ENCODE measurements at places on chromosomes 5 and 9.
A peak's percentile ranks its signal among the peaks of the same experiment; 100 is the strongest.

DNA sequence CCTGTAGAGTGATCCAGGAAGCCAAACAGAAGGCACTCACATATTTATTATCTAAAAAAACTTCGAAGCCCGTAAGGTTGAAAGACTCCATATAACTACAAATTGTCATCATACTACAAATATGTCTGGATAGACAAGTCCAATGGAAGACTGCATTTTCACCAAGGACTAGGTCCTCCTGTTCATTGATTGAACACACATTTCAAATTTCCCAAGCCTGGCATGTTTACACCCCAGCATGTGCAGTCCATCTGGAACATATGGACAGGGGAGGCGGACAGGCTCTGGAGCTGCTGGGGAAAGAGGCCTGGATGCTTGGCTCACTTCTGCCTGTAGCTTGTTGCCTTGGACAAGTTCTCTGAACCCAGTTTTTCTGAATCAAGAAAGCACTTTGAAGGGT lies 378.7 kb downstream of the ENC1 start:
- no peak for DNase-seq

DNA sequence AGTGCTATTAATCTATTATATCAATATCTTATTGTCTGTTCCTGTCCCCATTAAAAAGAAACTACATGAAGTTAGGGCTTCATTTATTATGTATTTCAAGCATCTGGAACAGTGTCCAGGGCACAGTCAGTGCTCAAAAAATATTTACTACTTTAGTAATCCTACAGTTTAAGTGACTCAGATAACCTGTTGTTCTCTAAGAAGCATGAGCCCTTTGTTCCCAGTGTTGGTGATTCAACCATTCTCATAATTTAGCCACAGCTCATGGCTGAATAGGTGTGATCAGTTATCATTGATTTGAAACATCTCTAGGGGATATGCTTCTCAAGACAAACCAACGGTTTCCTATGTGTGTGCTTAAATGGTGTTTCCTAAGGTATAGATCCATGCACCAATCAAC lies 292.7 kb downstream of the TMEM167A start:
- no peak for DNase-seq

DNA sequence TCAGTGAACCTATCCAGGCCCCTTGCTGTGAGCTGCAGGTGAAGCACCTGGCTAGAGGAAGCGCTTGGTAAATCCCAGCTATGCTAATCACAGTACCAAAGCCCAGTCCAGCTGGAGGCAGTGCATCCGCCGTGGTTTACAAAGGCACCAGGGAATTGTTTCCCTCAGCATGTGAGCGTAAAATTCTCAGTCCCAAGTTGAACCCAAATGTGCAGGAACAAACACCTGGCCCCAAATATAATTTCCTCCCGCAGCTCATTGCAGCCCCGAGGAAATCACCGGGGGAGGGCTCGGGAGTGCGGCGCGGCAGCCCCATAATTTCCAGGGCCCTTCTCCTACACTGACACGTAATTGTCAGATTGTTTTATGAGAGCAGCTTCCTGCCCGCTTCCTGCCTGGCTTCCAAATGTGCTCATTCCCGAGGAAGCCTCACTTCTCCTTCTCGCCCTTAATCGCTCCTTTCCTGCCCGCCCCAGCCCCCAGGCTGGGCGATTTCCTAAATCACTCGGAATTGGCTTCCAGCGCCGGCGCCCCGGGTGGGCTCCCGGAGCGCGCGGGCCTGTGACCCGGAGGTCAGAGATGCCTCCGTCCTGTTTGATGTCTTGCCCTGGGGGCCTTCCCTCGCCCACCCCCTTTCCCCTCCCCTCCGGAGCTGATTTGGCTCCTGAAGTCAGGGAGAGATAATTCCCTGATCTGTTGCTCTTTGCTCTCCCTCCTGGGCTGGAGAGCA lies 134.4 kb downstream of the FGF1 start:
- no peak for DNase-seq

DNA sequence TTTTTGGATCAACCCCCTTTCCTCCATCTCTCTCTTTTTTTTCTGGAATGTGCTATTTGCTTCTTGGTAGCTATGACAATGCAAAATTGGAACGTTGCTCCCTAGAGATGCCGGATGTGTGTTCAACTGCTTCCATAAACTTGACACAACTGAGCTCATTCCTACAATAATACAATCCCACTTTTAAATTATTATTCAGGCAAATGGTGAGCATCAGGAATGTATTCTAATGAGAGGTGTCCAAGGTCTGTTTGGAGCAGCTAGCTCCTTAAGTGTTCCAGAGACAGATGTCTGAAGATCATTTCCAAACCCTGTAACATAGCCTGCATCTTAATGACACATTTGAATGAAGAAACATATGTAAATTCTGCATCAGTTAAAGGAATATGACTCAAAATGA lies 518.4 kb downstream of the TAF11L14 start:
- no peak for DNase-seq

- no peak for DNase-seq
These were observed 88.2 kb upstream of the BASP1 start for GRCh38 chr5:17129093-17129849.

- no peak for DNase-seq
These were observed 582.3 kb downstream of the CAAP1 start for GRCh38 chr9:26310294-26310693.

DNA sequence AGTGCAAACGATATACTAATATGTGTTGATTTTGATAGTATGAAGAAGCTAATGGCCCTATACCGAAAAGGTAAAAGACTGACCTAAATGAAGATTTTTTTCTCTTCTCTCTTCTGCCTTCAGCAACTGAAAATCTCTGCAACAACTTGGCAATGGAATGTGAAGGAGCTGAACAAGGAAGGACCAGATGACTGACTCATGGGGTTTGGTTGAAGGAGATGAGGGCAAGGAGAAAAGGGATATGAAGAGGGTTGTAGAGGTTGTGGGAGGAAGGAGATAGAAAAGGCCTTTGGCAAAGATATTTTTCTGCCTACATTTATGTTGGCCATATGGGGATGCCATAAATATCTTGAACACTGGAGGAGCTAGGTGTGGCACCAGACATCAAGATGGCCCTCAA lies 129.7 kb upstream of the CHD1 start:
- no peak for DNase-seq

DNA sequence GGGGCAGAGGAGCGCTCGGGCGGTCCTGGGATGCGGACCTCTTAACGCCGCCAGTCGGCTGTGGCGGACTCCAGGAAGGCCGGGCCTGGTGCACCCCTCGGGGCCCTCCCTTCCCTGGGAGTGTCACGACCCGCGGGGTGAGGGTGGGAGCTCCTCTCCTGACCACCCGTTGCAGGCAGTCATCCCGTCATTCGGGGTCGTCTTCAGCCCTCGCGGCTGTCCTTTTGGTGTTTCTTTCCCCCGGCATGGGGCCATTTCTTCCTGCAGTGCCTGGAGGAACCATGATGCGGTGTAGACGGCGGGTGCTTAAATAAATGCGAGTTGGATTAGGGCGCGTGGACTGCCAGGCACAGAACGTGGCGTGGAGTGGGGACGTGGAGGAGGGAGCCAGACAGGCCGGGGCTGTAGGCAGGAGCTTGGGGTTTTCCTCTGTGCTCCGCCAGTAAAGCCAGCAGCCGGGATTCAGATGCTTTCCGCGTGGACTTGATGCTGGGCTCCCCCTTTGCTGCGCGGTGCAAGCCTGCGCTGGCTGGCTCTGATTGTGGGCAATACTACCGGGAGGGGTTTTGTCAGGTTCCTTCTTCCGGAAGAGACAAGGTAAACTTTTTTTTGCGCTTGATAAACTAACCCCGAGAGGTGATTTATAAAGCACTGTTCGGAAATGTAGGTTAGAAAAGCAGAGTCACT lies 868 bp downstream of the KDM4C start:
- peak; percentile 55 for DNase-seq

DNA sequence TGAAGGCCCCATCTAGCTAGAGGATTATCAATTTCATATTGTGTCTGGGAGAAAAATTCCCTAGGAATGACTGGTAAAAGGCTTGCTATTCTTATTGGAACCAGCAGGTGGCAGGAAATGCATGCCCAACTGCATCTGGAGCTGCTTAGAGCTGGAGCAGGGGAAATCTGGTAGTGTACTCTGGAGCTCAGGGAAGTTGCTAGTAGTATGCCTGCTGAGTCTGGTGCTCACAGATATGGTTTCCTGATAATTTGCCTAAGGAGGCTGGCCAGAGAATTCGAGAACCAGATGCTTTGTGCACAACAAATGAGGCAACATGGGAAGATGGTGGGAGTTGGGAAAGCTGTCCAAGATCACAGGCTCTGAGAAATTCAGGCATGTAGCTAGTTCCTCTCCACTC lies 53.7 kb downstream of the G3BP1 start:
- peak; percentile 58 for DNase-seq

GRCh38 chr9:98883276-98883675 lies 60.4 kb upstream of the COL15A1 start:
- DNase-seq = no peak

- no peak for DNase-seq
These were observed 2.7 kb downstream of the NDST1 start for GRCh38 chr5:150510460-150511263.

DNA sequence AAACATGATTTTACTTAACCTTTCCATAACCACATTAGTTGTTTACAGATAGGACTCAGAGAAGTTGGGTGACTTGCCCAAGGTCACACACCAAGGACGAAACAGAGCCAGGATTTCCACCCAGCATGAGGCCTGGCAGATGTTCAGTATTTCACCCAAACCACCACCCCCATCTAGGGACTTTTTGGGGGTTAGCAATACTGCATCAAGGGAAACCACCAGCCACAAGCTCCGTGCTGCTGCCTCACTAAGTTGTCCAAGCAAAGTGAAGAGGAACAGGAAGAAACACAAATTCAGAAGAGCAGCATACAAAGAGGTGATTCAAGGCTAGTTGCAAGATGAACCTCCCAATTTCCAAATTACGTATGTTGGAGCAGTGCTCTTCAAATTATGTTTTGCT lies 219.6 kb upstream of the RORB start:
- DNase-seq = peak; percentile 43

DNA sequence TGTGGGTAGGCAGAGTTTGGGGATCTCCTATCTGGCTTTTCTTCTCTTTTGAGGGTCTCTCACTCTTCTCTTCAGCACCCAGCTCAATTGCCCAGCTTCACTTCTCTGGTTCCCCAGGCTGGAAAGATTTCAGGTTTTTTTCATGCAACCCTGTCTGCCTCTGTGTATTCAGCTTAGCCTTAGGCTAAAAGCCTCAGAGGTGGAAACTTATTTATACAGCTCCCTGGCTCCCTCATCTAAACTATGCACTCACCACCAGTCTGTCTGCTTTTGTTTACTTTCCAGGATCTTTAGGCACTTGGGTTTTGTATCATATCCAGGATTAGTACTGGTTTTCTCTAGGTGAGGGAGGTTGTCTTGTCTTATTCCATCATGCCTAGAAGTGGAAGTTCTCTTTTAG lies 540.2 kb upstream of the TRPC7 start:
- DNase-seq = no peak

- DNase-seq = no peak
These were observed 262.2 kb downstream of the EFNA5 start for GRCh38 chr5:107408564-107408963.

GRCh38 chr5:135985951-135986350 lies 31.2 kb upstream of the LECT2 start:
- DNase-seq = no peak

GRCh38 chr5:118882666-118883065 lies 105.7 kb downstream of the DTWD2 start:
- no peak for DNase-seq

DNA sequence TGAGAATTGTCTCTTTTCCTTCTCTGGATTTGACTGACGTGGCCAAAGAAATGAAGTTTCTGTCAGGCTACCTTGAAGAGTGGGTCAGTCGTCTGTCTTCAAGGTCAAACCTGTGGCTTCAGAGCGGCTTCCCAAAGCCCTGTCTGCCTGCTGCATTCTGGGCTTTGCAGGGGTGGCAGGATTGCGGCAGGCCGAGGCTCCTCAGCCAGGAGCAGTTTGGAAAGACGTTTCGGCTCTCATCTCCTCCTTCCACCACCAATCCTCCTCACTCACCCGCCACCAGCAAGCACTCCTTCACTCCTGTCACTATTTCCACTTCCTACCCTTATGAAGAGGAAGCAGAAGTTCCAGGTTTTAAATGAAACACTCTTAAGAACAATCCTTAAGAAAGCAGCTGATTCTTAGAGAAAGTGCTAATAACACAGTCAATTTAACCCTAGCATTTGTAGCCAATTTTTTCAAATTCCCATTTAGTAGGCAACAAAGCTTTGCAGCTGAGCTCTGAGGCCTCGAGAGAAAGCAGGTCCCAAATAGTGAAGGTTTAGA lies 351.7 kb downstream of the ZNF608 start:
- no peak for DNase-seq

DNA sequence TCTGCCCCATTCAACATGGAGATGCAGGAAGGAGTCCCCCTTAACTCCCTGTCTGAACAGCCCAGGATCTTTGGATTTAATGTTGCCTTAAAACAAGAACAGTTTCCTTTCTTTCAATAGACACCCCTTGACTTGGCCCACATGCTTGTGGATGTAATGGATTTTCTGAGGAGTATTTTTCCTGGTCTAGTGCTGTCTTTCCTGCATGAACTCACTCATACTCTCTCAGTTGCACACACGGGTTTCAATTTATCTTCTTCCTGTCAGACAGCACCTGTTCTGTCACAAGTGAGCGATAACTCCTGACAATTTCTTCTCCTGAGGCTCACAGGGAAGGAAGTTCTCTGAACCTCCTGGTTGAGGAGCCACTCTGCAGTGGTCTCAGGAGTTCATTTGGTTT lies 85.1 kb downstream of the ACER2 start:
- DNase-seq = no peak
